Bone marrow (tissue), 2 donors: ENCODE measurements at places on chromosomes 5 and 9.

DNA sequence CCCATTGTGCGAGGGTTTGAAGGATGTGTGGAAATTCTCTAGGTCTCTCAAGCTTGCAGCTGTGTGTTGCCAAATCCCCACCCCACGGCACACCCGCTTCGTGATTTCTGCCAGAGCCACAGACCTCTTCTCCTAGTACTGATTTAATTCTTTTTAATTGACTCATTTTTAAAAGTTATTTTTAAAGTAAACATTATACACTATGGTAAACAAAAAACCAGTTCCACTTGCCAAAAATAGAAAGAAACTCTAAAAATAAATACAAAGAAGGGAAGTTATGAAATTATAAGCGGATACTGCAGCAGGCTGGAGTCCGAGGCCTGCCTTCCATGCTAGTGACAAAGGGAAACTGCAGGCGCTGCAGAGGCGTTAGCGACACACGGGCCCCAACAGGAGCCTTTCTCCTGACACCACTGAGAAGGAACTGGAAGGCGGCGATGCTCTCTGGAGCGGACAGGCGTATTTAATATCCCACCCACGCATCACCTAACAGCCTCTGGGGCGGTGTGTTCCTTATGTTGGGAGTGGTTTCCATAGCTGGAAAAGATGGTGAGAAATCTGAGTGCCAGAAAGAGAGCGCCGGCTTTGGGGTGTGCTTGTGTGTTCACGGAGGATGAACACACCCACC, 122.5 kb downstream of the COL23A1 start:
- DNase-seq, result no peak

- no peak for DNase-seq
These were observed 186.0 kb downstream of the TENT4A start for GRCh38 chr5:6899221-6899620.

- no peak for DNase-seq
These were observed 18.1 kb upstream of the TNC start for GRCh38 chr9:115135821-115136778.

GRCh38 chr9:130331573-130331972, 66.0 kb downstream of the HMCN2 start:
- no peak for DNase-seq

DNA sequence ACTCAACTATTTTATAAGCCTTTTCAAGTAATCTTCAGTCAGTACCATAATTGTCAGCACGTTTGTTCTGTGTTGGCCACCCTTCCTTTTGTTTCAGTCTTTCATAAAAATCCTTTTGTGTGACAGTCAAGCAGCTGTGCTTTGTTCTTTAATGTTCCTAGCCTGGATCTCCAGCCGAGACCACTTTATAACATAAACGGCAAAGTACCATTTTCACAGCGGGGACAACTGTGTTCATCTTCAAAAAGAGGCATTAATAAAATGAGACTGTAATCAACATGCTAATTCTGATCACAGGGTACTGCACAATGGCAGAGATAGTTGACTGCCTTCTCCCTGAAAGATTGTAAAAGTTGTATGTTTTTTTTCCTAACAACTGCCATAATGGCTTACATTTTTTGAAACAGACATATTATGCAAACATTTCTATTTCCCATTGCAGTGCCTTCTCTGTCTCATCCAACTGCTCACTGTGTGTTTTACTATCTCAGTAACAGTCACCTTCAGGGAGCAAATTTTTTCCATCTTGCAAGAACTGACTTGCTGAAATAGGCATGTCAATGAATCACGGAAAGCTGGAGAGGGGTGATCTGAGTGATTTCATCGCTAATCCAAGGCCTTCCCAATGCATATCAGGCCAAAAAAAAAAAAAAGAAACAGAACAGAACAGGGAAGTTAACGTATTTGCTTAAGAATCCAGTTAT, 828.5 kb upstream of the DMAC1 start:
- no peak for DNase-seq

DNA sequence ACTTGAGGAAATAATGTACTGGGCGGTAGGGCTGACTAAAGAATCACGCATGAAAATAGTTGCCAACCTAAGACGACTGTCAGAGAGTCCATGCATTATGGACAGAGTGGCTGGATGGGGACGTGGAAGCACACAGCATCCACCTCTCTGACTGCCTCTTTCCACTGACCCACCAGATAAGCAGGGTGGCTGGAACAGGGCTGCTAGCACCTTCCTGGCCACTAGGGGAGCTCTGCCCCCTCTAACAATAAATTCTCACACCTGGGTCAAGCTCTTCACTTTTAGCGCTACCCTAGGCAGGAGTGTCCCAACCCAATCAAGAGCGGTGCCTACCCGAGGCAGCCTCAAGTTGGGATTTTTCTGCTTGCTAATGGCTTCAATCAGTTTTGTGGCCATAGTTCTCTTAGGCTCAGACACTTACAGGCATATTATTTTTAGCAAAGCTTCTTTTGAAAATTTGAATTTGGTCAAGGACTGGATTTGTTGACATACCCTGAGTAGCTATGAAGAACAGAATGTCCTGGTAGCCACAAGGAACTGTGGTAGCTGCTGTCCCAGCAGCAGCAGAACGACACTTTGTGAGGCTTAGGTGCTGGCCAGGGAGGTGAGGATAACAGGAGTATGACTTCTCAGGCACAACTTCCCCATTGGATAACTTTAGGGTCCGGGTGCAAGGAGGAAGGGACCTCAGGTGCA, 6.9 kb upstream of the TPM2 start:
- peak; percentile 6 for DNase-seq

GRCh38 chr9:116765011-116765410, 77.9 kb downstream of the TRIM32 start:
- no peak for DNase-seq

- no peak for DNase-seq
These were observed 2.5 kb downstream of the SMC5 start for GRCh38 chr9:70261131-70261870.

DNA sequence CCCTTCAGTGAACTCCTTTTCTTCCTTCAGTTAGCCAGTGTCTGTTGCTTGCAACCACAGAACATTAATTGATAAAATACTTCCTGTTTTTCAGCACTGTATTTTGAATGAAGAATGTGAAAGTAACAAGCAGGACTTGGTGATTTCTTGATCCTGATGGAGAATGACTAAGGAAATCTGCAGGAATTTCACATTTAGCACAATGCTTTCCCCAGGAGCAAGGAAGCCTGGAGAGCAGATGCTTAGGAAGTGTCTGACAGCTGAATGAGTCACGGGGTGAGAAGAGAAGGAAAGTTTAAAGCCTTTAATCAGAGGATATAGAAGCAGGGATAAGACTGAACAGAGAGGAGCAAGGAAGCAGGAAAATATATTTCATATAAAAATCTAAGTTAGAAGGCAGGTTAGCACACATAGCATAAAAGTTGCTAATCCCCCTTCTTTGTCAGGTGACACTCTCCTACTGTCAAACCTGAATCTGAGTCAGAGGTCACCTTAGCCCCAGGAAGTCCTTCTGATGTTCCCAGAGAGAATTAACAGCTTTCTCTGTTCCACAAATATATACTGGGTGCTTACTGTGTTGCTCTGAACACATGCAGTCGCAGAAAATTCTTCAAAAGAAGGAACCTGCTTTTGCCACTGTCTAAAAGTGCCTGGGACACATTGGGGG, 59.7 kb downstream of the GNA14 start:
- no peak for DNase-seq

DNA sequence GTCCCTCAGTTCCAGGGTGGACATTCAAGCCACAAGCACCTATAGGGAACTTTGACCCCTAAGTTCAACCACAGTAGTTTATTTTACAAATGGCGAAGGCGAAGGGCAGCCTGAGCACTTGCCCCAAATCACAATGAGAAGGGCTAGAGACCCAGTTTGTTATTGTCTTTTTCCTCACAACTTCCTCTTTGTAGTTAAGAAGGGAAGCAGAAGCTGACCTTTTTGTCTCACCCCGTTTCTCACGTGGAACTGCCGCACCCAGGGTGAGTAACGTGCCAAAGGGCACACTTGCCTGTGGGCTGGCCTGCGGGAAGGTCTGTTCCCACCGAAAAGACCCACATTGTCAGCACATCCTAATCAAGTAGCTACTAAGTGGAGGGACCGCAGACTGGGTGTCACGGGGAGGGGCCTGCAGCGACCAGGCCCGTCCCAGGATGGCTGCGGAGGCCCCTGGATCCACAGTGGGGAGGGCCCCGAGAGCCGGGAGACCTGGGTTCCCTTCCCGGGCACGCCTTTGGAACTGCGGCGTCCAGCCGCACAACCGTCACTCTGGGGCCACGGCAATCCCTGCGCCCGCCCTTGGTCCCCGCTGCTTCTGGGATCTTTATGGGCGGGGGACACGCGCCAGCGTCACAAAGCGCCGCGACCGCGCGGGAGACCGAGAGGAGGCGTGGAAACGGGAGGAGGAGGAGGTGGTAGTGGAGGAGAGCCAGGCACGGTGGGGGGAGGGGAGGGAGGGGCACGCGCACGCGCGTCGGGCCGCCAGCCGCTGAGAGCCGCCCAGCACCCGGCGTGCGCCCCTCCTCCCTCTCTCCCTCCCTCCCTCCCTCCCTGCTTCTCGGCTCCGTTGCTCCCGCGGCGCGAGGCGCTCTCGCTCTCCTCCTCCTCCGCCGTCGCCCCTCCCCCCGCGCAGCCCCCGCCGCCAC, at the start of gene UBE2R2:
TSS of gene UBE2R2 (plus strand) at position 834 of the 926 bp plus-strand sequence. CDS start 598 bp downstream, outside the sequence.
- DNase-seq, result peak; percentile 85

DNA sequence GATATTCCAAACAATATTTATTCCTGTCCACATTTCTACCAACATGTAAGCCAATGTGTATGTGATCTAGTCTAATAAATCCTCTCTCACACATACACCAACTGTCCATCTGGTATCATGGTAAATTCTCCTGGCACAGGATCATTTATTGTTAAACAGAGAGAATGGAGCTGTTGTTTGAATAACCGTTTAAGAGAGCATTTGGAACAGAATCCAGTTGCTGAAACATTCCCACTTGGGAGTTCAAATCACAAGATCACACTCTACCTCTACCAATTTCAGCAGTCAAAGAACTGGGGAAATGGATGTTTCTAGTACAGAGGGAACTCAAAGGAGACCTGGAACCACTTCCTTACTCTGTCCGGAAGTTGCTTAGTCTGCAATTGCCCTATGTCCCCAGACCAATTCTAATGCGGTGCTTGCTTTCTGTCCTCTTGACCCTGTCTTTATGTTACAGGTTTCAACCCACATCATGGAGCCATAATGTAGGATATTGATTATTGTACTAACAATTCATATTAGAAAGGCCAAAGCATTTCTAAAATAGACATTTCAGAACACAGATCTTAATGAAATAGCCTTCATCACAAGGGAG, 488.4 kb downstream of the SEMA5A start:
- no peak for DNase-seq

GRCh38 chr5:135399794-135400542, 937 bp upstream of the MACROH2A1 start:
- no peak for DNase-seq

- DNase-seq, result no peak
These were observed 17.3 kb downstream of the SKIC3 start for GRCh38 chr5:95537501-95537900.

DNA sequence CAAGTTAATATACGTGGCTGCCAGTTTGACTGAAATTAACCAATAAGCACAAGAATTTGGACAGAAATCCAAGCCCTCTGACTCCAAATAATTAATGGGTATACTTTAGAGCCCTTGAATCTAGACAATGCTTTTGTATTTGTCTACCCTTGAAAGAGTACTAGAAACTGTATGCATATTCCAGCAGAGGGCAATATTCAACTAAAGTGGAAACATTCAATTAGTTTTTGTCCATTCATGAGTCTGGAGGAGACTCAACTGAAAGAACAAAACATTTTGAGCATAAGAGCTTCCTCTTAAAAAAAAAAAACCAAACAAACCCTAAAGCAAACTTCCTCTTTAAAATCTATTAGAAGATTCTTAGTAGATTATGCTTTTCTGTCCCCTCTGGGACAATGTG, 157.8 kb downstream of the ARHGEF28 start:
- peak; percentile 36 for DNase-seq

GRCh38 chr5:65185468-65185867, 296.3 kb downstream of the ADAMTS6 start:
- DNase-seq, result no peak

GRCh38 chr9:126628969-126629674, 15.4 kb downstream of the LMX1B start:
- DNase-seq, result no peak

- DNase-seq, result no peak
These were observed 101.9 kb downstream of the HTR1A start for GRCh38 chr5:63860379-63860778.

DNA sequence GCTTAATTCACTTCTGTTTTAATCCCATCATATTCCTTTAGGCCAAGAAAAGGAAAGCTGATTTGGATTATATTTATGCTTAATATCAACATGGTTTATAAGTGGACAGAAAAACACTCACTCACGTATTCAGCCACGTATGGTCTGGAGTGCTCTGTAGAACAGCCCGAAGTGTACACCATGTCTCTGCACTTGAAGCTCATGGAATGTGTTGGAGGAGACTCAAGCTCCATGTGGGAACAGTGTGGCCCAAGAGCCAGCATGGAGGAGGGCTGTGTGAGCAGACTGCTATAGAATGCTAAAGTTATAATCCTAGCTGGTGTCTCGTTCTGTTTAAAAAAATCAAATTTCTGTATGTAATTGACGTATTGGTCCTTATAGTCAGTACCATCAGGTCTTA, 32.9 kb downstream of the OTULINL start:
- no peak for DNase-seq

GRCh38 chr9:125558453-125559092, 148.4 kb downstream of the MAPKAP1 start:
- DNase-seq, result no peak

- no peak for DNase-seq
These were observed 50.9 kb downstream of the CERT1 start for GRCh38 chr5:75460532-75460931.

DNA sequence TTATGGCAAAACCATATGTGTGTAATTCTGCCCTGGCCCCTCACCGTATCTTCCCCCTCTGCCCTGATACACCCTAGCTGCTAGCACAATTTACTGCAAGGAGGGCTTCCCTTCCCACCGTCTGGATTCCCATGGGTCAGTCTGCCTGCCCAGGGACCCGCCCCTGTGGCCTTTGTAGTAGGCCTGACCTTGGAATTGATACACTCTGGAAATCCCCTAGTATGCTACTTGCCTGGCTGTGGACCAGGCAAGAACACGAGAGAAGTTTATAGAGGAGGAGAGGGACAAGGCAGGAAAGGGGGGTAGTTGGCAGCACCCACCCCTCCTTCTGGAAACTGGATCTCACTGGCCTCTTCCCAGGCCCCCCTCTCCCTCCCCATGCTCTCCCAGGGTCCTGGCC, 115.8 kb upstream of the CCL21 start:
- DNase-seq, result no peak
